PC-3 (cell line): ENCODE measurements at places on chromosomes 4 and X. TPM values are rescaled to one million over a fixed set of nuclear protein-coding genes. Genes with fewer than 3 reads are reported as not detected.

Gene GYPA
- total RNA-seq = not detected in 2 replicates

Gene NAA15
- total RNA-seq = 40.0 and 41.0 TPM in 2 replicates

- H3K36me3 ChIP-seq = no peaks in the 10 kb centered on the region
- H3K4me1 ChIP-seq = no peaks in the 10 kb centered on the region
- H3K27ac ChIP-seq = no peak overlapping the region
- no peak for DNase-seq
- peaks cover 35% of the 10 kb centered on the region for H3K27me3 ChIP-seq
Observed at GRCh38 chr4:73422458-73422752, 13.6 kb upstream of the AFP start.

GRCh38 chr4:5933996-5934831, 41.3 kb upstream of the CRMP1 start:
- H3K27me3 ChIP-seq = peaks cover 56% of the 10 kb centered on the region
- no peak overlapping the region for H3K4me3 ChIP-seq
- DNase-seq = no peak
- H3K27ac ChIP-seq = no peak overlapping the region
- no peaks in the 10 kb centered on the region for H3K36me3 ChIP-seq

GRCh38 chr4:164381859-164382258, 372.1 kb upstream of the SMIM31 start:
- no peaks in the 10 kb centered on the region for H3K4me1 ChIP-seq
- no peaks in the 10 kb centered on the region for H3K27me3 ChIP-seq
- H3K4me3 ChIP-seq = no peak overlapping the region

DNA sequence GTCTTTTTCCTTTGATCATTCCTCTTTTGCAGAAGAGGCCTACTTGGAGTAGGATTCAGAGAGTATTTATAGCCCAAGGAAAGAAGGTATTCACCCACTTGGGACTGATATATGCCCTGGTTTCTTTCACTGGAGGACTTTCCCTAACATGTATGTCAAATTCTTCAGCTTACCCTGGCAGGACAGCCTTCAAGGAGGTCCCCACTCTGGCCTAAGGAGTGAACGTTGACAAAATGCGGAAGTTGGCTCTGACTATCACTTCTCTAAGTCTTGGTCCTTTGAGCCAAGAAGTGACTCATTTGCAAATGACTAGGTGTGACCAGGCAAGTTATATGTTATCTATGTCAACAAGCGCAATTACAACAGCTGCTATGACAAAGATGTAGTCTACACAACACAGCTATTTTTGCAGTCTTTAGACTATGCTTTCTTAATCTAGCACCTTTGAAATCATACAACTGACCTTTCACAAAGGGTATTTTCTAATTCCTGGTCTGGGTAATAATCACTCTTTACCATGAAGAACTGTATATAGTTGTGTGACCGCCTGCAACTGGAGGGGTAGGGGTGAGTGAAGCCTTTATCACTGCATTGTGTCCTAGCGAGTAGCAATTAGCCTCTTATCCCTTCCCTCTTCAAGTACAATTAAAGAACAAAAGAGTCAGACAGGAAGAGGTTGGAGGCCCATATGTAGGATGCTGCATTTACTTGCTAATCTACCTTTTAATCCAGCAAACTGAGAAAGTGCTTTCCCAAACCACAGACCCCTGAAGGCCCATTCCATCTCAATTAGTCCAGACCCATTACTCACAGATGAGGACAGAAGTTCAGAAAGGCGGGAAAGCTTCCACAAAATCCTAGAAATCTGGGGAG, 50.1 kb downstream of the RASGEF1B start:
- peak overlapping the region; percentile 52 for H3K27ac ChIP-seq
- DNase-seq = peak; percentile 89
- H3K36me3 ChIP-seq = no peaks in the 10 kb centered on the region
- H3K4me3 ChIP-seq = no peak overlapping the region
- H3K4me1 ChIP-seq = peaks cover 17% of the 10 kb centered on the region

- DNase-seq = no peak
- H3K4me1 ChIP-seq = no peaks in the 10 kb centered on the region
- no peak overlapping the region for H3K4me3 ChIP-seq
- H3K27me3 ChIP-seq = no peaks in the 10 kb centered on the region
Observed at GRCh38 chr4:76600447-76600846, 165.4 kb downstream of the SHROOM3 start.
